ENCODE measurements at places on chromosomes 11 and 22.
A peak's percentile ranks its signal among the peaks of the same experiment; 100 is the strongest.

GRCh38 chr11:23569134-23569533, 708.9 kb upstream of the CCDC179 start:
- no peak for DNase-seq

DNA sequence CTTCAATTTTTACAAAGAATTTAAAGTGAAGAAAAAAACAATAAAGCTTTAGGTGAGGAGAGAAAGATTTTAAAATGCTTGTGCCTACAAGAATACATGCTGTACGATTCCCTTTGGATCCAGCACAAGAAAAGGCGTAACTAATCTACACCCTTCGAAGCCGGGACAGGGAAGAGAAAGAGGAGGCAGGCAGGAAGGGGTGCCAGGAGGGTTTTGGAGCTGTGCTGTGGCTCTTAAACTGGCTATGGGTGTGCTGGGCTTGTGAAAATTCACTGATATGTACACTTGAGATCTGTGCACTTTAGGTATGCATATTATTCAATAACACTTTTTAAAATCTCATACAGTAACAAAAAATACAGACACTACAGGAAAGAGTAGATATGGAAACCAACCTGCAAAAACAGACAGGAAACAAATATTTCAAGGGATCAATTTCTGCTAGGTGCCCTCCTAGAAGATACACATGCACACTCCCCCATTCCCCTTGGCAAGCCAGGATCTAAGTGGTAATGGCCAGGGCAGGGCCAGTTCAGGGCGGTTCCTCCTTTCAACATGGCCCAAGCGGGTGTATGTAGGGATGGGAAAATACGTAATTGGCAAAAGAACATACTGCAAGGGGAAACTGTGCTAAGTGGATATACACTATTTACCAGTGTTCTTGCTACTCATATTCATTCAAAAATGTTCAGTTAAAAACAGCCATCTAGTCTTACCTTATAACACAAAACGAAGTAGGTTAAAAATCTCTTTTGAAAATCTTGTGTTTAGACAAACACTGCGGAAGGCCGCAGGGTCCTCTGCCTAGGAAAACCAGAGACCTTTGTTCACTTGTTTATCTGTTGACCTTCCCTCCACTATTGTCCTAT, 54.2 kb downstream of the PACSIN2 start:
- DNase-seq = no peak

- peak; percentile 87 for DNase-seq
These were observed 378.8 kb downstream of the ETS1 start for GRCh38 chr11:128208329-128209137.

GRCh38 chr11:44005063-44005701, 42.6 kb upstream of the ACCSL start:
- no peak for DNase-seq

DNA sequence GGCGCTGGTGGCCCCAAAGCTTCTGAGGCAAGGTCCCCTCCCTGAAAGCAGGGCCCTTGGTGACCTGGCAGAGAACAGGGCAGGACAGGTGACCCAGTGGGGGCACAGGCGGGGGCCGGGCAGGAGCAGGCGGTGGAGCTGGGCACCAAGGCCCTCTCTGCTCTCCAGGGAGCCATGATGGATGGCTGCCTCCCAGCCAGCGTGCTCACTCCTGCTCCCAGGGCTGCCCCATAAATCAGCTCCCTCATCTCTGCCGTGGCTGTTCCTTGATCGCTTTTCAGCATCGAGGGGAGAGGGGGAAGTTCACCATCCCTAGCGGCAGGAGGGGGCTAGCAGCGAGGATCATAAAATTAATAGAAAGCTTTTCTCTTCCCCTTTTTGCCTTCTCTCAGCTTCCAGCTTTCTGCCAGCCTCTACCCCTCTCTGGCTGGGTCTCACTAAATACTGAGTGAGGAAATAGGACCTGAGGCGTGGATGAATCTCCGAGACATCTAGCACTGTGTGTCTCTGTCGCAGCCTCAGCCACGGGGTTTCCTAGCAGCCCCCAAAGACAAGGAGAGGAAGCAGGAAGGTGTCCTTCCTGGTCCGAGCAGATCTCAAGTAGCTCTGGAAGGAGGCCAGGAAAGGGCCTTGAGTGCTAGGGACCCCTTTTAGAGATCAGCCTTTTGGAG, 22.2 kb upstream of the ELFN2 start:
- DNase-seq = no peak

DNA sequence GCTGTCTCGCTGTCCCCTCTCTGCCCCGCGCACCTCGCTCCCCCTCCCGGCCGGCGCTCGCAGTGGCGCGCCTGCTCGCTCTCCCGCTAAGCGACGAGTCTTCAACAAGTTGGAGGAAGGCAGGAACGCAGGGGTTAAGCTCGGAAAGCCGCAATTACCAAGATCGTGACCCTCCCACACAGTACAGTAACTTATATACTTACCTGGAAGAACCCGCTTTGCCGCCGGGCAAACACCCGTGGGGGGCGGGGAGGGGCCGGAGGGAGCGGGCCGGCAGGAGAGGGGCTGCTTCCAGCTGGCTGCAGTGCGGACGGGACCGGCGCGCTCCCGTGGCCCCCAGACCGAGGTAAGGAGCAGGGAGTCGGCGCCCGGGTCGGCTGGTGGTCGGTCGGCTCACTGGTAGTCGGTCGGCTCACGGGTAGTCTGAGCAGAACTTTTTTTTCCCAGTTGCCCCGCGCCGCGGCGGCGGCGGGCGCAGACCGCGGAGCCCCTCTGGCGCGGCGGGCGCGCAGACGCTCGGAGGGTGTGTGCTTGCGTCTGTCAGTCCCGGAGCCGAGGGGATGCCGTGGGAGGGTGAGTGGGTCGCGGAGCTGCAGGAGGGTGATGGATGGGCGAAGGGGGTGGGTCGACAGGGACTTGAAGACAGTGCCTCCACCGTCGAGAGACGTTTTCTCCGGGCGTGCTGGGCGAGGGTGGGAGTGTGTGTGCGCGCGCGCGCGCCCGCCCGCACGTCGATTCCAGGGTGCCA, 101.2 kb upstream of the HSD17B12 start:
- no peak for DNase-seq

DNA sequence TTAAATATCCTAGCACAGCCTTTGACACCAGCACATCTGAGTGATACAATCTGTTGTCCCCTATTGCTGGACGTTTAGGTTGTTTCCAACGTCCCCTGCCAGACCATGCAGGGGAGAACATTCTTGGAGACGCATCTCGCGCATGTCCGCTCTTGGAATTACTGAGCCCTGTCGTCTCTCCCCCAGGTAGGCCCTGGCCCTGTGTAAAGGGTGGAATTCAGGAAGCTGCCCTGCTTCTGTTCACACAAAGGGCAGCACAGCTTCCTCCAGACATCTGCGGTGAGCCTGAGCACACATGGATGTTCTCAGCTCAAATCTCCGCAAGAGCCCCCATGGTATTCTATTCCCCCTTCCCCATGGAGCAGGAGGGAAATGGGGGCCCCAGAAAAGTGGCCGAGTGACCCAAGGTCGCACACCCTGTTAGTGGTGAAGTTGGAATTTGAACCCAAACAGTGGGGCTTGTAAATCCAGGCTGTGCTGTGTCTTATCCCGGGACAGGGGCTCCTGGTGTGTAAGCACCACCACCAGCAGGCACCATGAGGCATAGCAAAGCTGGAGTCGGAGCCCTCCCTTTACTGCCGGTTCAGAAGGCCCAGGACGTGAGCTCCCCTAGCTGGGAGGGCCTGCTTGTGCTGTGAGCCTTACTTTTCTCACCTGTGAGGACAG, 5.0 kb upstream of the FGF19 start:
- no peak for DNase-seq

DNA sequence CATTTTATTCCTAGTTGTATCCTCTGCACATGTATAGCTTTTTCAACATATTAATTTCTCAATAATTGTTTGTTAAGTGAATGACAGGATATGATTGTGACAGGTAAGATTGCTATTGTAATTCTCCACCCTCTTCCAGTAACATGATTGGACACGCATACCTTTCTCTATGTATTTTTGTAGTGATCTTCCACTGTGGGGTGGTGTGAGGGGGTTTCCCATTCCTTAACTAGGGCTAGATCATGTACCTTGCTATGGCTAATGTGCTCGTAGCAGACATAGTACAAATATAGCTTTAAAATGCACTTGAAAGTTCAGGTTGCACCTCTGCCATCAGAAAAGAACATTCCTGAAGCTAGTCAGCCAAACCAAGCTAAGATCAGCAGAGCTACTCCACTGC, 2392.8 kb upstream of the RAG2 start:
- no peak for DNase-seq
